ENCODE measurements at places on chromosomes 13 and 19. TPM values are rescaled to one million over a fixed set of nuclear protein-coding genes. Genes with fewer than 3 reads are reported as not detected.
A peak's percentile ranks its signal among the peaks of the same experiment; 100 is the strongest.

DNA sequence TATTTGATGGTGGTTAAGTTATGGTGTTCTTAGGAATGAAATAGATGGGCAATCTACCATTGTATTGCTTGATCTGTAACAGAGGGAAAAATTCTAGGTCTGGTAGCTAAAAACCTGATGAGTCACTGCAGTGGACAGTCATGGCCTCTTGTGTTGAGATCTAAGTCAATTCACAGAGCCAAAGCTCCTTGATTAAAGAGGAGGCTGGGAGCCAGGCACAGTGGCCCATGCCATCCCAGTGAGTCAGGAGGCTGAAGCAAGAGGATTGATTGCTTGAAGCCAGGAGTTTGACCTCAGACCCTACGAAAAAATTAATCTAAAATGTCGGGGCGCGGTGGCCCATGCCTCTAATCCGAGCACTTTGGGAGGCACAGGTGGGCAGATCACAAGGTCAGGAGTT, 67.1 kb upstream of the KPNA3 start:
- H3K27me3 ChIP-seq = peaks cover 8% of the 10 kb centered on the region
- no peak overlapping the region for H3K27ac ChIP-seq
- H3K4me1 ChIP-seq = no peaks in the 10 kb centered on the region
- no peak for DNase-seq
- H3K4me3 ChIP-seq = no peak overlapping the region
- H3K36me3 ChIP-seq = no peaks in the 10 kb centered on the region

DNA sequence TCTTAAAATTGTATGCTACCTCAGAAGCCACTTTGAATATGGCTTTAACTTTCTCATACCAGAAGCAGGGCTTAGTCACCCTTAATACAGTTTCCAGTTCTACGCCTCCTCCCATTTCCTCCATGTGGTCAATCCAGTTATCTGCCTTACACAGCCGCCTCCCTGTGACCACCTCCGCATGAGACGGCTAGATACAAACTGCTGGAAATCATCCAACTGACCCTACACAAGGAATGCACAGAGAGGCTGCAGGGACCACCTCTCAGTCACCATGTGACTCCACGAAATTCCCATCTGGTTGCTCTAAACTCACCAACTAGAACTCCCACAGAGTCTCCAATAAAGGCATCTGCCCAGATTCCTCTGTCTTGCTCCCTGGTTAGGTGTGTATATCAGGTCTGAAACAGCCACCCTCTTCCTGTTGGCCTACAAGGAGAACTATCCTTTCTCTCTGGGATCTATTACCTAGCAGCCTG, 6.8 kb downstream of the ZNF564 start:
- no peak for DNase-seq
- H3K27ac ChIP-seq = peak overlapping the region; percentile 73
- no peaks in the 10 kb centered on the region for H3K27me3 ChIP-seq
- H3K4me3 ChIP-seq = no peak overlapping the region

GRCh38 chr13:41622432-41623429, 165.4 kb downstream of the RGCC start:
- no peak overlapping the region for H3K4me3 ChIP-seq
- H3K27ac ChIP-seq = no peak overlapping the region
- H3K4me1 ChIP-seq = no peaks in the 10 kb centered on the region
- H3K27me3 ChIP-seq = no peaks in the 10 kb centered on the region

DNA sequence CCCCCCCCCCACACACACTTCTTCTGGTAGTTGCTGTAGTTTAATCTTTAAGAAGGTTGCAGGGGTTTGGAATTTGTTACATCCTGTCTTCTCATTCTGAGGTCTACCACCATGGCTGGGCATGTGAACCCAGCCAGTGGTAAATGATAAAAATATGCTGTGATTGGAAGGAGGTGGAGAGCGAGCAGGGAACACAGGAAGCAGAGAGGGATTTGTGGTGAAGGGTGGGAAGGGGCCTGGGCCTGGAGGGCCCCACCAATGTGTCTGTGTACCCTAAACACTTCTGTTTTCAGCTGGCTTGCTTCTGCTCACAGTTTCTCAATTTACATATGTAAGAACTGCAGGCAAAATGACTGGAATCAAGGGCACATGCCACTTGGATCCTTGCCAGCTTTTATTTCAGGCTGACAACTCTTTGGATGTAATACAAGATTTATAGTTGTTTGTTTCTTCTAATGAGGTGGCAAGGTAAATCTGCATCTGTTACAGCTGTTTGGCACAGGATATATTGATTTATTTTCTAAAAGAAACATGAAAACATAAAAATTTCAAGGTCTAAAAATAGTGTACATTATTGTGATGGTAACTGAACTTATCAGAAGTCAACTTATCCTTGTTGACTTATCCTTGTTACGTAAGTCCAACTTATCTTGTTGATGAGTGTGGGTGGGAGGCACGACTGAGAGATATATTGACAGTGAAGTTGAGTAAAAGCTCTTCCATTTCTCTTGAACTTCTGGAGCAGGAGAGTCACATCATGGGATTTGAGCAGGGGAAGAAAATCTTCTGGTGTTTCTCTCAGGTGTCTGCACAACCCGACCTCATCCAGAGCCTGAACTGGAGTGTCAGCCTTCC, 313.2 kb downstream of the SHISA2 start:
- H3K27ac ChIP-seq = no peak overlapping the region
- no peak for DNase-seq
- H3K4me1 ChIP-seq = peaks cover 7% of the 10 kb centered on the region

DNA sequence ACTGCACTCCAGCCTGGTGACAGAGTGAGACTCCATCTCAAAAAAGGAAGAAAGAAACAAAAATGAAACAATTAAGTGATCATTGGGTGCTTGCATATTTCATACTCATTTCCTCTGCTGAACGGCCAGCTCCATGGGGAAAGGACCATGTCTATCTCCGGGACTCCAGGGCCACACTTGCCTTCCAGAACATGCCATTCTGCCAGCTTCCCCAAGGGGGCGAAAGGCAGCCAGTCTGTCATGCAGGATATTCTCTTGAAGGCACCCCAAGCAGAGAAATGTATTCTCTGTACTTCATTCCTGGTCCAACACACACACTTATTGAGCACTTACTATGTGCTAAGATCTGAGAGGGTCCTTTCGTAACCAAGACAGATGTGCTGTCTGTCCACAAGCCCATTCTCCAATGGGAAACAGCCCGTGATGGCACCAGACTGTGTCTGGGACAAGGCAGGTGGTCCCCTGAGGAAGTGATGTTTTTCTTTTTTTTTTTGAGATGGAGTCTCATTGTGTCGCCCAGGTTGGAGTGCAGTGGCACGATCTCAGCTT, 10.2 kb upstream of the CARM1 start:
- H3K4me3 ChIP-seq = no peak overlapping the region
- no peaks in the 10 kb centered on the region for H3K36me3 ChIP-seq
- H3K27me3 ChIP-seq = no peaks in the 10 kb centered on the region
- peaks cover 11% of the 10 kb centered on the region for H3K4me1 ChIP-seq
- peak; percentile 62 for DNase-seq
- H3K27ac ChIP-seq = no peak overlapping the region

GRCh38 chr19:48728911-48729664, 9.6 kb upstream of the MAMSTR start:
- H3K4me3 ChIP-seq = no peak overlapping the region
- H3K4me1 ChIP-seq = peaks cover 17% of the 10 kb centered on the region
- H3K27me3 ChIP-seq = no peaks in the 10 kb centered on the region
- no peak overlapping the region for H3K27ac ChIP-seq
- H3K36me3 ChIP-seq = peaks cover 14% of the 10 kb centered on the region

- no peak overlapping the region for H3K4me3 ChIP-seq
- no peaks in the 10 kb centered on the region for H3K36me3 ChIP-seq
- no peak for DNase-seq
- H3K4me1 ChIP-seq = no peaks in the 10 kb centered on the region
These were observed 34.8 kb downstream of the SPTBN4 start for GRCh38 chr19:40501599-40501998.

DNA sequence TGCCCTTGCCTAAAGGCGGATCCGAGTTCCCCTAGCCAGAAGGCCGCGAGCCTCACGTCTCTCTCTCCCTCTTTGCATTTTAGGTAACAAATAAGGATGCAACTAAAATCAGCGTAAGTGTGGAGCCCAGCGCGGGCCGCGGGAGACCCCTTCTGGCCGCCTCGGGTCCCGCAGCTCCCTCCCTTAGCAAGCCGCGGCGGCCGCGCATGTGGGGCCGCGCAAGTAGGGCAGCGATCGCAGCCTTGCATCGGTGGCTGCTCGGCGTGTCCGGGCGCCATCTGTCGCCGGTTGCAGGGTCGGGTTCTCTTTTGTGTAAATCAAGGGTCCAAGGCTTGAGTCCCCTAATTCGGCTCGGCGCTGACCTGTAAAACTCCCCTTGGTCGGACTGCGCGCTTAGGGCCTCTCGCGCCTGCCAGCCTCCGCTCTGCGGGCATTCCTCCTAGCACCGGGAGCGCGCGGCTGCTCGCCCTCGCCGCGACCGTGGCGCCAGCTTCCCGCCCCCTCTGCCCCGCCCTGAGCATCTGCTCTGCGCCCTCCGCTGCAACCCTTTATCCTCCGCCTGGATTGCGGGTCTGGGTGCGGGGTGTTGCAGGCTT, 2.7 kb downstream of the VSTM2B start:
- no peak overlapping the region for H3K27ac ChIP-seq
- H3K4me3 ChIP-seq = peak overlapping the region; percentile 29
- H3K27me3 ChIP-seq = peaks cover 68% of the 10 kb centered on the region
- H3K4me1 ChIP-seq = peaks cover 34% of the 10 kb centered on the region

GRCh38 chr19:47433121-47433520, 13.8 kb upstream of the MEIS3 start:
- no peak for DNase-seq
- H3K4me3 ChIP-seq = no peak overlapping the region
- H3K4me1 ChIP-seq = peaks cover 24% of the 10 kb centered on the region
- H3K27ac ChIP-seq = no peak overlapping the region

Gene CLIP3
- 0.44 TPM for total RNA-seq

Gene LILRA1
- total RNA-seq = not detected

Gene IZUMO2
- not detected for total RNA-seq

Gene C19orf12
- 32.8 TPM for total RNA-seq

All from activated CD4-positive, alpha-beta memory T cell treated with anti-CD3 and anti-CD28 coated beads for 36 hours (primary cell).